ENCODE measurements at places on chromosomes 5 and 9. TPM values are rescaled to one million over a fixed set of nuclear protein-coding genes. Genes with fewer than 3 reads are reported as not detected.
A peak's percentile ranks its signal among the peaks of the same experiment; 100 is the strongest.

DNA sequence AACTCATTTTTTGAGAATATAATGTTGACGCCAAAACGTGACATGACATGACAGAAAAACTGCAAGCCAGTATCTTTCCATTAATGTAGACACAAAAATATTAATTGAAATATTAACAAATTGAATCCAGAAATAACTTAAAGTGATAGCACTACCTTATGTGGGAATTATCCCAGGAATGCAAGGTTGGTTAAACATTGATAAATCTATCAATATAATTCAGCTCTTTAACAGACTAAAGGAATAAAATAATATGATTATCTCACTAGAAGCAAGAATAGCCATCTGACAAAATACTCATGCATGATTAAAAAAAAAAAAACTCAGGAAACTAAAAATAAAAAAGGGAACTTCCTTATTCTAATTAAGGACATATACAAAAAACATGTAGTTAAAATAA is 6.8 kb downstream of the ZNF510 start:
- DNase-seq: no peak

DNA sequence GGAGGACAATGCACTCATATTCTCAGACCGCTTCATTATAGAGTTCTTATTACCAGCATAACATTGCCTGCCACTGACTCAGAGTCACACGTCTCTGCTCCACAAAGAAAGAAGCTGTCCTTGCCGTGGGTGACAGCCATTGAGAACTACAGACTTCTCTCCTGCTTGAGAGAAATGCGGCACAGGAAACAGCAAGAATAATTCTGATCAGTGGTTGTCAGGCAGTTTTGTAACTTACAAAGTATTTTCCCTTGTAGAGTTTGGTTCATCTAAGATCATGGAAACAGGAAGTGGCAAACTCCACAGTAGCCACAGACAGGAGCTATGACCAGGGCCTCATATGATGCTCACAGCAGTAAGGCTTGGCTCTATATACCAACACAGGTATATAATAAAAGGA is 47.0 kb downstream of the KCNV2 start:
- DNase-seq: no peak

- no peak for DNase-seq
Measured at GRCh38 chr5:91706785-91707520, 323.8 kb upstream of the ARRDC3 start.

DNA sequence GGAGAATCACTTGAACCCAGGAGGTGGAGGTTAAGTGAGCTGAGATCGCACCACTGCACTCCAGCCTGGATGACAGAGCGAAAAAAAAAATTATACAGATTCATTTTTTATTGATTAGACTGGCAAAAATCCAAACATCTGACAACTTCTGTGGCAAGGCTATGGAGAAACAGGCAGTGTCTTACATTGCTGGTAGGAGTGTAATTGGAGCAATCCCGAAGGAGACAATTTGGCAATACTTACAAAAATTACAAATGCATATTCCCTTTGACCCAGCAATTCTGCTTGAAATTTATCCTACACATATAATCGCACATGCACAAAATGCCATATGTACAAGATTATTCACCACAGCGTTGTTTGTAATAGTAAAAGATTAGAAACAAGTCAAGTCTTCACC is 86.8 kb downstream of the MAPKAP1 start:
- no peak for DNase-seq

GRCh38 chr9:107999890-108000289 is 510.3 kb upstream of the KLF4 start:
- no peak for DNase-seq

GRCh38 chr9:111744363-111744762 is 50.4 kb downstream of the SHOC1 start:
- no peak for DNase-seq

GRCh38 chr5:177372034-177372896 is 12.0 kb upstream of the SLC34A1 start:
- no peak for DNase-seq

DNA sequence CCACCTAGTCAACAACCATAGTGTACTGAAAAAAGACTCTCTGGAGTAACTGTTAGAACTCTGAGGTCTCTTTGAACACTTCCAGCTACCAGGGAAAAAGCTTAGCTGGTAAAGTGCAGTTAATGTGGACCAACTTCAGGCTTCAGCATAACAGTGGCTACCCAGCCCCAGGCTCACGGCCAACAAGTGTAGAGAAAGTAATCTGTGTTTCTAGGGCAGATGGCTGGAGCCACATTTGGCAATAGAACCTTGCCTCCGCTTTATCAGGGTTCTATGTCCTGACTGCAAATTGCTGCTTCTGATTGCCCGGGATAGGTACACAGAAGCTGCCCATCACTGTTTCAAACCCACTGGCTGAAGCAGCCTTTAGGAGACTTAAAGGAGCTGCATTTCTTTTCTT is 76.0 kb upstream of the SIMC1 start:
- DNase-seq: no peak

DNA sequence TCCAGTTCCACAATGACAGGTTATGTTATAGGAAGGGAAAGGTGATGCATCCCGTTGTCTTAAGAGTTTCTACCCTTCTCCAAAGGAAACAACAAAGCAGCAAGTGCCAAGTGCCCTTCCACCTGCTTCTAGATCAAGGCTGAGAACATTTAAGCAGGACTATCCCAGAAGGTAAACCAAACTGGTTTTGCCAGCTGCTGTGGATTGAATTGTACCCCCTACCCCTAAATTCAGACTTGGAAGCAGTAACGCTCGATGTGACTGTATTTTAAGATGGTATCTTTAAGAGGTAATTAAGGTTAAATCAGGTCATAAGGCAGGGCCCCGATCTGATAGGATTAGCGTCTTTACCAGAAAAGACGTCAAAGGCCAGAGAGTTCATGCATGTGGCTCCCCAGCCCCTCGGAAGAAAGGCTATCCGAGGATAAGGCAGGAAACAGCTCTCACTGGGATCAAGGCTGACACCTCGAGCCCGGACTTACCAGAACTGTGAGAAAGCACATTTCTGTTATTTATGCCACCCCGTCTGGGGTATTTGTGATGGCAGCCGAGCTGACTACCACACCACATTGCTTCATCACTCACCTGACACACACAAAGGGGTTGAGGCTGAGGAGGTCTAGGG is 179.1 kb upstream of the RAI14 start:
- no peak for DNase-seq

DNA sequence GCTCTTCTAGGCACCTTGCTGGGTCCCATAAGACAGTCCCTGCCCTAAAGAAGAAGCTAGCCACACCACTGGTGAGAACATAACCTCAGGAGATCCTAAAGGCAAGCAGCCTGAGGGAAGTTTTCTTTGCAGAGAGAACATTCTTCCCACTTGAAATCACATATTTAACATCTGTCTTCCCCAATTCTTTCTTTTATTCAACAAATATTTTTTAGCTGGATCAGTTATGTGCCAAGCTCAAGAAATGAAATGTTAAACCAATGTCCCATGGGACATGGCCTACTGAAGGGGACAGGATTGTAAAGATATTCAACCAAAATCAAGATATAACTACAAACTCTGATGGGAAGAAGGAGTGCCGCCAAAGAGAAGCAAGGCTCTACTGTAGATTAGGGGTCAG is 36.5 kb downstream of the FOXI1 start:
- no peak for DNase-seq

- peak; percentile 82 for DNase-seq
Measured at GRCh38 chr9:72586388-72587130, 65.2 kb downstream of the TMC1 start.

GRCh38 chr5:53480416-53481158 is at the start of gene FST:
Gene FST (plus strand): TSS chr5:53480629. CDS start chr5:53480792, 163 bp downstream.
- peak; percentile 31 for DNase-seq

- peak; percentile 80 for DNase-seq
Measured at GRCh38 chr9:69554945-69555344, 117.2 kb downstream of the APBA1 start.

DNA sequence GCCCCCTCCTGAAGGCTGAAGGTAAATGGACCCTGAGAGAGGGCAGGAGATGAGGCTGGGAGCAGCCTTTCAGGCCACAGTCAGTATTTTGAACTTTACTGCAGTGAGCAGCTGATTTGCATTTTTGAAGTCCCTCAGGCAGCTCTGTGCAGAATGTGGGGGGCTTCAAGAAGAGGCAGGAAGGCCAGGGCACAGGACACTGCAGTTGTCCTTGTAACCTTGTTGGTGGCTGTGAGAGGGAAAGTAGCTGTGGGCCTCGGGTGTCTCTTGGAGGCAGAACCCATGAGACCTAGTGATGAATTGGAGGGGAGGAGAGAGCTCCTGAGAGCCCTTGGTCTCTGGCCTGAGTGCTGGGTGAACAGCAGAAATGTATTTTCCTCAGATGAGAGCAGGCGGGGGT is 2.6 kb downstream of the CCDC180 start:
- DNase-seq: no peak

- no peak for DNase-seq
Measured at GRCh38 chr5:151097820-151098767, 17.3 kb upstream of the TNIP1 start.

GRCh38 chr9:34687276-34688030 is 3.6 kb downstream of the CCL19 start:
- no peak for DNase-seq

FANCC gene
- total RNA-seq: 23.9 TPM

TAF11L10 gene
- total RNA-seq: not detected

ENTREP1 gene
- 0.74 TPM for total RNA-seq

SLCO6A1 gene
- 0.48 TPM for total RNA-seq

TXNDC8 gene
- not detected for total RNA-seq

FOXI1 gene
- not detected for total RNA-seq

BAAT gene
- not detected for total RNA-seq

CDH10 gene
- not detected for total RNA-seq

All from Daoy (cell line).